Cerebellar nuclear complex (tissue), 1 donor: ENCODE measurements at places on chromosomes 16 and 17.

GRCh38 chr17:57938061-57938502 lies 17.1 kb downstream of the CUEDC1 start:
- no peak for DNase-seq

- no peak for DNase-seq
Measured at GRCh38 chr16:76932541-76933211, 258.3 kb upstream of the MON1B start.

DNA sequence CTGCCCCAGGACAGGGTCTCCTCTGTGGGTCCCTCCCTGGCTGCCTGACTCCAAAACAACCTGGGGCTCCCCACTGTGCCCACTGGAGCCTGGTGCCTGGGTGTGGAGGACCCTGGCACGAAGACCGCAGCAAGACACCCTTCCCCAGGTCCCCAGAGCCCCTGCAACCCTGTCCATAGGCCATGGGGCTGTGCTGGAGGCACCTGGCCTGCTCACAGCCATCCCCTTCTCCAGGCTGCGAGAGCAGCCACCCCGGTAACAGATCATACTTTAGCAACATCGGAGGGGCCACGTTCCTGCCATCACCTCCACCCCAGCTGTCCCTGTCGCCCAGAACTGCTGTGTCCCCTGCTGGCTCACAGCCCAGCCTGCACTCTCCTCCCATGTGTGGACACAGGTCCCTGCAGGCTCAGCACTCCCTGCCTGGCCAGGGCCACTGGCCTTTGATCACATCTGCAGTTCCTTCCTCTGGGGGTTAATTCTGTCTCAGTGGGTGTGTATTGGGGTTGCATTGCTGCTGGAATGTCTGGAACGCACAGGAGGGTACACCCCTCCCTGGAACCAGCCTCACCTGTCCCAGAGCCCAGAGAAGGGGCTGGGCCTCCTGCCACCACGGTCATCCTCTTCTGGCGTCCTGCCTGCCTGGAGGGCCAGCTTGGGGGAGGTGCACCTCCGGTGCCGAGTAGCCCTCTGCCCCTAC lies 12.2 kb downstream of the PPL start:
- DNase-seq = no peak

DNA sequence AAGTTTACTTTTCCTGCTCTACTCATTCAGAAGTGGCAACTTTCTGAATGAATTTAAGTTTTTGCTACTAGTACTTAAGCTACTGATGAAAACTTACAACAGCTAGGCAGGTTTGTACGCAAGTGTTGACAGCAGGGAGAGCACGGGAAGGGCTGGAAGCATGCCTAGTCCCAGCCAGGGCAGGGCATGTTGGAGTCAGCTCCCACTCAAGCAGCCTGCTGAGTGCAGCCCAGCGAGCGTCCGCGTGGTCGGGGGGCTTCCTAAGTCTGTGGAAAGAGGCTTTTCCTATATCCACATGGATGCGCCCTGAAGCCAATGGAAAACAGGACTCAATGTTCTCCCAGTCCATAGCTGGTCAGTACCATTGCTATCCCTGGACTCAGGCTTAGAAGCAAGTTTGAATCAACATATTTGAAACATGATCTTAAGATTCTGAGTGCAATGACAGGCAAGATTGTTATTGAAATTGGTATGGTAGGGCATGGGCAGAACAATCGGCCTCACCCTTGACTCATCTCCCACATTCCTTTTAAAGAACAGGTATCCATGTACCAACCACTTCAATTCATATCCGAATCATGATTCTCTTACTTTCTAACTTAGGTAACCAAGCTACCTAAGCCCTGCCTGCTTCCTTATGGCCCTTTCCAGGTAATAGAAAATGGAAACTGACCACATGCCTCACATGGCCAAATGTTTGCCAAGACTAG lies 22.5 kb downstream of the CYB5D2 start:
- no peak for DNase-seq

DNA sequence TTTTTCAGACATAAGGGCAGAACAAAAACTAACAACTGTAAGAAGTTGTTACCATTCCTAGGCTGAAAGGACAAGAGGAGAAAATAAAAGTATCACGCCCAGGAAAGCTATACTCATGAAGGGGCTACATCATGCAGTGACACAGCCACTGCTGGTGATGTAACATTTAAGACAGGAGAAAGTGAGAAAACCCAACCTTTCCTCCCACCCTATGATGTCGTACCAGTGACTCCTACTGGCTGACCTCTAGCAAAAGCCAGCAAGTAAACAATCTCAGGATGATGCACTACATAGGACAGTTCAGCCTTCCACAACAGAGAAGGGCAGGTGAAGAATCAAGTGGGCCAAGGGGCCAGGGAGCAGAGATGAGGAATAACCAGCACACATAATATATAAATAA lies 14.0 kb upstream of the OR1E2 start:
- no peak for DNase-seq

DNA sequence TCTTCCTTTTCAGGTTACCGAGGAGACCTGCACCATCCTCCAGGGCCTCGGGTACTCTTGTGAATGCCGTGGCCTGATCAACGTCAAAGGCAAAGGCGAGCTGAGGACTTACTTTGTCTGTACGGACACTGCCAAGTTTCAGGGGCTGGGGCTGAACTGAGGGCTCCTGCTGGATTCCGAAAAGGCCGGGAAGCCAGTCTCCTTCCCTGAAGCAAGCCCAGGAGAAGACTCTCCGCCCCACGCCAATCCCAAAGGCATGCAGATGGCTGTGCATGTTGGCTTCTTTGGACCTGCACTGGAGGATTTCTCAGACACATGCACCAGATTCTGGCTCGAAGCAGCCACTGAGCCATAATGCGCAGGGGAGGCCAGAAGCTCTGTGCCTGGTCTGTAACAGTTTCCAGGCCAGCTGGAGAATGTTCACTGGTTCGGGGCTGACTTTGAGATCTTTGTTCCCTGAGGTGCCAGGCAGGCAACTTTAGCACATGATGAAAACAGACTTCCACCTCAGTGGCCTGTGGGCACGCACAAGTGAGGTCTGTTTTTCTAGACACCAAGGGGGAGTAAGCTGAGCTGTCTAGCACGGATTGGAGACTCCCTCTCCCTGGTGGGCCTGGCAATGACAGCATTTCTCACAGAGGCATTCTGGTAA lies 49.1 kb downstream of the ADCY7 start:
- no peak for DNase-seq
